IMR-90 (cell line): ENCODE measurements at places on chromosomes 2 and 18. TPM values are rescaled to one million over a fixed set of nuclear protein-coding genes. Genes with fewer than 3 reads are reported as not detected.

Gene UGT1A4
- total RNA-seq = not detected in 2 replicates

Gene SCN1A
- total RNA-seq = under 0.01 TPM in 2 replicates

Gene POTEC
- not detected in 2 replicates for total RNA-seq

Gene SLC4A3
- 0.90 and 1.1 TPM in 2 replicates for total RNA-seq

Gene AMER3
- not detected in 2 replicates for total RNA-seq

Gene CRYBA2
- total RNA-seq = not detected in 2 replicates

Gene EFEMP1
- total RNA-seq = 164 and 214 TPM in 2 replicates

Gene PRKAG3
- total RNA-seq = not detected in 2 replicates

DNA sequence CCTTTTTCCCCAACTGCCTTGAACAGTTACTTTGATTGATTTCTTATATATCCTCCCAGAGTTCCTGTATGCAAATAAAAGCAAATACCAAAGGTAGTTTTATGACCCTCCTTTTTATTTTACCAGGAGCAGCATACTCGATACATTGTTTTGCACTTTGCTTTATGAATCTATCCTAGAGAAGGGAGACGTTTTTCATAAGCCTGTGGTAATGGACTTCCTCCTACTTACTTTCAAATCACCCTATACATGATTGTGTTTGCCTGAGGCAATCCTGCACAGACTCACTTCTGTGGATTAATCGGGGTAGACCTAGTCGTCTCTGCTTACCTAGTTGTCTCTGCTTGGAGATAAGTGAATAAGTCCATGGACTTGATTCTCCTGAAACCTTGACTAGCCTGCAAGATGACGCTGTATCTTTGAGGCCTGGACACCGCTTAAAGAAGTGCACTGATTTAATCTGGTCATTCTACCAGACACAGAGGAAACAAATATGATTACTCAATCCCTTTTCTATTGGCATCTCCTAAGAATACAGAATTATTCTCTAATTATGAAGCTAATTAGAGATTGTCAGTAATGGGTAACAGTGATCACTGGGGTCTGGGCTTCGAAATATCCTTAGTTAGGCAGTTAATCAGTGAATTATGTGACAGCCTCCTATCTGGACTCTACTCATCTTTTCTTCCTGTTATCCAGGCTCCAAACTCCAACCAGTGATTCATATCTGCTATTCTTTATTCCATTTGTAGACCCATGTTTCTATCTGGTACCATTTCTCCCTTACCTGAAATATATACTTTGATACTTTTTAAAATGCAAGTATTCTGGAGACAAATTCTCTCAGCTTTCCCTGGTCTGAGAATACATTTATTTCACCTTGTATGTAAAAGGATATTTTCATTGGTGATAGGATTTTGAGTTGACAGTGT lies 447.4 kb upstream of the TRIB2 start:
- DNase-seq = no peak
- H3K4me3 ChIP-seq = no peak overlapping the region
- no peaks in the 10 kb centered on the region for H3K36me3 ChIP-seq
- no peaks in the 10 kb centered on the region for H3K27me3 ChIP-seq

- H3K4me1 ChIP-seq = peaks cover 14% of the 10 kb centered on the region
- H3K36me3 ChIP-seq = no peaks in the 10 kb centered on the region
- H3K27ac ChIP-seq = no peak overlapping the region
- DNase-seq = no peak
- peaks cover 4% of the 10 kb centered on the region for H3K27me3 ChIP-seq
These were observed 60.5 kb upstream of the PELI1 start for GRCh38 chr2:64204703-64205102.

- no peak overlapping the region for H3K27ac ChIP-seq
- H3K4me3 ChIP-seq = no peak overlapping the region
- no peak for DNase-seq
These were observed 16.4 kb downstream of the KCNIP3 start for GRCh38 chr2:95313296-95314131.

DNA sequence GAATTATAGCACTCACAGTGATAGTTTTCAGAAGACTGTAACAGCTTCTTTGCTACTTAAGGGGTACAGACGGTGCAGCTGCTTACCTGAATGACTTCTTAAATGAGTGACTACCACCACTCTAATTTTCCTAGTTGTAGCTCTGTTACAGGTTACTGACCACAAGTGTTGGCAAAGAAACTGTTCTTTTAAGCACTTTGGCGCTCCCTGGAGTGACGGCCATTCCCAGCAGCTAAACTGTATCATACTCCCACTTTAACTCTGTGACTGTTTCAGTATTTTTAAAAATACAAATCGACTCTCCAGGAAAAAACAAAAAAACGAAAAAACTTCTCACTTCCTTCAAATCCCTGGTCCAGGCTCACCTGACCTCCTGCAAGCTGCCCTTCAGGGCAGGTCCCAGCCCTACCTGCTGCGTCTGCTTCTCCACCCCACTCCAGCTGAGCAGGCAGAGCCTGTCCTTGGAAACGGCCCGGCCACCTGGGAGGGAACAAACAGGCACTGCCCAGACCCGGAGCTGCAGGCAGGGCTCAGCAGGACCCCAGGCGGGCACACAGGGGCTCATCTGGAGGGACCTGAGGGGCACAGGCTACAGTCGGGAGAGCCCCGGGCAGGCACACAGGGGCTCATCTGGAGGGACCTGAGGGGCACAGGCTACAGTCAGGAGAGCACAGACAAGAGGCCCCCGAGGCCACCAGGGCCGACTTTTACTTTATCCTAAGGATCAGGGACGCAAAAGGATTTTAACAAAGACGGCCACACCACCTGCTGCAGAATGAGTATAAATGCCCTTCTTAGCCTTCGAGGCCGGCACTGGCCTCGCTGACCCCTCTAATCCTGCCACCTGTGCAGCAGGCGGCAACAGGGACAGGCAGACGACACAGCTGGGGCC lies 24.5 kb downstream of the SLC66A2 start:
- H3K27me3 ChIP-seq = no peaks in the 10 kb centered on the region
- H3K4me1 ChIP-seq = no peaks in the 10 kb centered on the region
- DNase-seq = no peak
- H3K4me3 ChIP-seq = no peak overlapping the region
- H3K36me3 ChIP-seq = peaks cover 36% of the 10 kb centered on the region
- no peak overlapping the region for H3K27ac ChIP-seq

DNA sequence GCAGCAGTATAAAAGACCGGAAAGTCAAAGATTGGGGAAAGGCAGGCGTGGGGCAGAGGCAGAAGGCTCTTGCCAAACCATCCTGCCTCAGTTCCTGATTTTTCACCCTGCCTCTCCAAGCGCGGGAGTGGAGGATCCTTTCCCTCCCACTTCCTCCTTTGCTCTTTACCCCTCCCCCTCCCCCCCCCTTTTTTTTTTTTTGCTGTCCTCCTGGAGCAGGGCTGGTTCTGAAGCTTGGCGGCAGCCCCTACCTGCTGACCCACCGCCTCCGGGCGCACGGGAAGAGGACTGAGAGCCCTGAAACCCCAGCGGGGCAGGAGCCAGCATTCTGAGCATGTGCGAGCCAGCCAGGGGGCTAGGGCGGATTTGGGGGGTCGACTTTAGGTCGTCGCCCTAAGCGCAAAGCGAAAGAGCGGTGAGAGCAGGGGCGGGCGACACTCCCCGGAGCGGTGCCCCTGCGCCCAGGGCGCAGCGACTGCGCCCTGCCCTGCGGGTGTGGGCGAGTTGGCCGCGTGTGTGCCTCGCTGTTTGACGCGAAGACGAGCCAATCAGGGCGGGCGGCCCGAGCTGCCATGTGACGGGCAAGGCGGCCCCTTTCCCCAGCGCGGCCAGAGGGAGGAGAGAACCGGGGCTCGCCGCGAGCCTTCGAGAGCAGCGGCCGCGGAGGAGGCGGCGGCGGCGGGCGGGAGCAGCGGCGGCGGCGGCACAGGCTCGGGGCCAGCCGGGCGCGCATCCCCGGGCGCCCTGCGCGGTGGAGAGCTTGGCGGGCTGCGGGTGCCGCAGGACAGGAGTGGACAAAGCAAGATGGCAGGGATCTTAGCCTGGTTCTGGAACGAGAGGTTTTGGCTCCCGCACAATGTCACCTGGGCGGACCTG lies at the start of gene CERS6:
Gene CERS6 (plus strand): TSS at position 628 of the 876 bp plus-strand sequence. CDS start 177 bp downstream, at position 805.
- peaks cover 2% of the 10 kb centered on the region; the same call in 1 of the 2 replicates for H3K27me3 ChIP-seq
- no peaks in the 10 kb centered on the region for H3K36me3 ChIP-seq
- DNase-seq = peak; percentile 90

GRCh38 chr2:159249990-159250715 lies 36.4 kb downstream of the WDSUB1 start:
- no peak overlapping the region for H3K4me3 ChIP-seq
- no peak overlapping the region for H3K27ac ChIP-seq
- H3K4me1 ChIP-seq = no peaks in the 10 kb centered on the region
- peak; percentile 72 for DNase-seq

DNA sequence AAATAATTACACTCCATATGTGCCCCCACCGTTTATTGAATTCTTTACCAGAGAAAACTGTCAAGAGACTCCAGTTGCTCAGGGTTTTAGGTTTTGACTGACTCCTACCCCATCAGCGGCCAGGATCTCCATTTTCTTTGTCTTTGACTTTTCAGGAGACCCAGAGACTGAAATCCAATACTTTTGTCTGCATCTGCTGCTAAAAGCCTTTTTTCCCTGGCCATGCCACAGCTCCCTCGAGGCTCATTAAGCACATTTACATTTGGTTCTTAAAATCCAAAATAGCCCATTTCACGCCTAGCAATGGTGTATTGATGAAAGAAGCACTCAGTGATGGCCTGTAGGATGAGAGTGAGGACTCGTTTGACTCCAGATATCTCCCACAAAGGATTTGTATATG lies 332.6 kb upstream of the ACVR2A start:
- no peak overlapping the region for H3K27ac ChIP-seq
- H3K36me3 ChIP-seq = no peaks in the 10 kb centered on the region
- DNase-seq = no peak
- H3K4me1 ChIP-seq = no peaks in the 10 kb centered on the region

GRCh38 chr2:219726916-219727315 lies 99.5 kb downstream of the SLC4A3 start:
- no peaks in the 10 kb centered on the region for H3K4me1 ChIP-seq
- H3K4me3 ChIP-seq = no peak overlapping the region
- H3K27me3 ChIP-seq = no peaks in the 10 kb centered on the region
- DNase-seq = no peak
- no peaks in the 10 kb centered on the region for H3K36me3 ChIP-seq

- peak; percentile 70 for DNase-seq
- H3K4me3 ChIP-seq = no peak overlapping the region
- peaks cover 41% of the 10 kb centered on the region for H3K4me1 ChIP-seq
- H3K27me3 ChIP-seq = no peaks in the 10 kb centered on the region
- H3K27ac ChIP-seq = peak overlapping the region; percentile 1; the same call in 1 of the 2 replicates
These were observed 17.8 kb downstream of the CRIM1 start for GRCh38 chr2:36373149-36373926.

- no peak overlapping the region for H3K27ac ChIP-seq
- no peak overlapping the region for H3K4me3 ChIP-seq
- H3K4me1 ChIP-seq = no peaks in the 10 kb centered on the region
- no peak for DNase-seq
- no peaks in the 10 kb centered on the region for H3K36me3 ChIP-seq
These were observed 14.3 kb upstream of the ST8SIA5 start for GRCh38 chr18:46771141-46771540.

DNA sequence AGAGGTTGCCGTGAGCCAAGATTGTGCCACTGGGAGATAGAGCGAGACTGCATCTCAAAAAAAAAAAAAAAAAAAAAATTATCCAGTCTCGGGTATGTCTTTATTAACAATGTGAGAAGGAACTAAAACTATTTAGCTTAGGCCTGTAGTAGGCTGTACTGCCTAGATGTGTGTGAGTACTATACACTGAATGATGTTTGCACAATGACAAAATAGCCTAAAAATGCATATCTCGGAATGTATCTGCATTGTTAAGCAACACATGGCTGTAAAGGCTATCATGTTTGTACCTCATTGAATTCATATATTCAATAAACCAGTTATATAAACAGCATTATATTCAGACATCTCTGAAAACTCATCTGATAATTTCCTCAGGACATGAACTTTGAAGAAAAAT lies 191.2 kb upstream of the SESTD1 start:
- peak; percentile 34 for DNase-seq
- peaks cover 8% of the 10 kb centered on the region for H3K4me1 ChIP-seq
- H3K27ac ChIP-seq = peak overlapping the region; percentile 96; the same call in 1 of the 2 replicates

GRCh38 chr18:11204020-11204419 lies 54.7 kb upstream of the PIEZO2 start:
- H3K27me3 ChIP-seq = peaks cover 12% of the 10 kb centered on the region
- H3K4me1 ChIP-seq = no peaks in the 10 kb centered on the region

- no peaks in the 10 kb centered on the region for H3K4me1 ChIP-seq
- peak; percentile 41 for DNase-seq
- no peaks in the 10 kb centered on the region for H3K36me3 ChIP-seq
- H3K27me3 ChIP-seq = no peaks in the 10 kb centered on the region
These were observed 353.9 kb downstream of the PID1 start for GRCh38 chr2:228917220-228917619.

DNA sequence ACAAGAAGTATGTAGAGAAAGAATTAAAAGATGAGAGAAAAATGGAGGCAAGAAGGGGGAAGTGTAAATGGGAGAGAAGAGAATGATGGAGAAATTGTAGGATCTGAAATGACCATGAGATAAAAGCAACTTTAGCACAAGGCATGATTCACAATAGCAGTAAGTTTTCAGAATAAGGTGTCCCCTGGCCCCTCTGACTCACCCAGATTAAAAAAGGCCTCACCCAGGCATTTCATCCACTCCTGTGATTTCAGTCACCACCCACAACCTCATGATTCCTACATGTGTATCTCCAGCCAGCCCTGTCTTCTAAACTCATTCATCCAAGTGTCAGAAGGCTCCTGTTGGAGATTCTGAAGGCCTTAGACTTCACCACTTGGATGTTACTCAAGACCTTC lies 56.6 kb downstream of the SP100 start:
- H3K27ac ChIP-seq = no peak overlapping the region
- H3K4me3 ChIP-seq = no peak overlapping the region
- no peaks in the 10 kb centered on the region for H3K4me1 ChIP-seq
- H3K27me3 ChIP-seq = no peaks in the 10 kb centered on the region
- peaks cover 12% of the 10 kb centered on the region for H3K36me3 ChIP-seq

GRCh38 chr18:5456577-5457461 lies 87.0 kb downstream of the EPB41L3 start:
- DNase-seq = peak; percentile 62
- peaks cover 3% of the 10 kb centered on the region for H3K4me1 ChIP-seq
- H3K4me3 ChIP-seq = no peak overlapping the region

- no peaks in the 10 kb centered on the region for H3K4me1 ChIP-seq
- no peak overlapping the region for H3K27ac ChIP-seq
- H3K4me3 ChIP-seq = no peak overlapping the region
- DNase-seq = no peak
- H3K36me3 ChIP-seq = no peaks in the 10 kb centered on the region
These were observed 201.0 kb downstream of the MBD2 start for GRCh38 chr18:54023471-54023870.

GRCh38 chr2:112129060-112129459 lies 9.1 kb upstream of the FBLN7 start:
- no peaks in the 10 kb centered on the region for H3K4me1 ChIP-seq
- no peaks in the 10 kb centered on the region for H3K36me3 ChIP-seq
- H3K27me3 ChIP-seq = no peaks in the 10 kb centered on the region

DNA sequence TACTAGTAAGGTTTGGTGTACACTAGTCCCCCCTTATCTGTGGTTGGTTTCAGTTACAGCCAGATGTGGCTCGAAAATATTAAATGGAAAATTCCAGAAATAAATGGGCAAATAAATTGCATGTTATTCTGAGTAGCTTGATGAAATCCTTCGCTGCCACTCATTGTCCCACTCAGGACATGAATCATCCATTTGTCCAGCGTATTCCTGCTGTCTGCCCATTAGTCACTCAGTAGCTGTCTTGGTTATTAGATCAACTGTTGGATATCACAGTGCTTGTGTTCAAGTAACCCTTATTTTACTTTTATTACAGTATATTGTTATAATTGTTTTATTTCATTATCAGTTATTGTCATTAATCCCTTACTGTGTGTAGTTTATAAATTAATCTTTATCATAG lies 21.7 kb downstream of the ZDBF2 start:
- H3K27ac ChIP-seq = no peak overlapping the region
- 0 out of 2 replicates have a peak, but pooled peaks cover 3% of the 10 kb centered on the region for H3K36me3 ChIP-seq
- no peaks in the 10 kb centered on the region for H3K27me3 ChIP-seq
- peak; percentile 17 for DNase-seq
- no peak overlapping the region for H3K4me3 ChIP-seq
